ENCODE measurements at places on chromosomes 6 and 20.

GRCh38 chr20:57713505-57713903 is 3.7 kb upstream of the PMEPA1 start:
- DNase-seq = peak; percentile 35

- no peak for DNase-seq
Observed at GRCh38 chr6:10561611-10562199, 40.6 kb downstream of the GCNT2 start.

- no peak for DNase-seq
Observed at GRCh38 chr6:117008618-117009017, 131.6 kb downstream of the RFX6 start.

- peak; percentile 86 for DNase-seq
Observed at GRCh38 chr20:50575865-50576720, 65.9 kb downstream of the PTPN1 start.

DNA sequence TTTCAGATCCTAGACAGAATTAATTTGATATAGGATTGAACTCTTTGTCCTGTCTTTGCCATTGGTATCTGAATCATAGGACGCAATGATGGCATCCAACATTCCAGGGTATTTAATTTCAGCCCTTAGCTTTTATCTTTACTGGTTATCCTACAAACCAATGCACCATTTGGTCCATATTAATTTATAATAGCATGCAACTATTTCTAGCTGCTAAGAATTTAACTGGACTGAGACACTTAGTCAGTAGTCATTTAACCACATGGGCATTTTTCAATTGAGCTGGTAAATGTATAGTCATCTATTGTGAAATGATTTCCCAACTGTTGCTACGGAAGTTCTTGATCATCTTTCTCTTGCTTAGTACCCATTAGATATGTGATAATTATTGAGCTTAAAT is 141.1 kb downstream of the CD164 start:
- DNase-seq = peak; percentile 71

DNA sequence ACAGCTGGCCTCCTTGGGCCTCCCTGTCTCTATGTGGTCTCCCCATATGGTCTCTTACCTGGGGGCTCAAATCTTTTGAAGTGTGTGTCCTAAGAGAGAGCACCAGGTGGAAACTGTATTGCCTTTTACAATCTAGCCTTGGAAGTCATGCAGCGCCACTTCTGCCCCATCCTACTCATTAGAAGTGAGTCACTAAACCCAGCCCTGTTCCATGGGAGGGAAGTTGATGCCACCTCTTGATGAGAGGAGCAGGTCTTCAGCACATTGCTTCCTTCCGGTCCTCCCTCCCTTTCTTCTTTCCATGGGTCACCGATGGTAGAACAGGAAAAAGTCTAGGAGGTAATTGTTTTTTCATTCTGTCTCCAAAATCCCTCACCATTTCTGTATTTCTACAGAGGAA is 156.3 kb downstream of the FOXA2 start:
- DNase-seq = no peak

- peak; percentile 4 for DNase-seq
Observed at GRCh38 chr6:77456531-77457248, 6.6 kb downstream of the HTR1B start.

DNA sequence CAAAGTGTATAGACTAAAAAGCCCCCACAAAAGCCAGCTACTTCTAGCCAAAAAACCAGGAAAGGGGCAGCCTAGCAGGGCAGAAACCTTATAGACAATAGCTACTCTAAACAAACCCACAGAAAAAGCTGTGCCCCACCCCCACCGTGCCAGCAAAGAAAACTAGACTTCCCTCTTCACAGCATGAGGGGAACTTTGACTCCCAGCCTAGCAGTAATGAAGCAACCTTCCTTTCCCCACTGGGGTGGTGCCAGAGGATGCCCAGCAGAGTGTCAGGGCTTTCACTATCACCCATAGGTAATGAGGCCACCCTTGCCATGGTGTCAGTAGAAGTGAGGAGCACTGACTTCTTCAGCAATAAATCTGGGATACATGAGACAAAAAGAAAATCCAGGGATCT is 99.0 kb upstream of the LGSN start:
- DNase-seq = peak; percentile 15

GRCh38 chr20:46332373-46333160 is 24.3 kb upstream of the CDH22 start:
- no peak for DNase-seq

- peak; percentile 38 for DNase-seq
Observed at GRCh38 chr6:125748406-125749172, 843 bp upstream of the HEY2 start.

DNA sequence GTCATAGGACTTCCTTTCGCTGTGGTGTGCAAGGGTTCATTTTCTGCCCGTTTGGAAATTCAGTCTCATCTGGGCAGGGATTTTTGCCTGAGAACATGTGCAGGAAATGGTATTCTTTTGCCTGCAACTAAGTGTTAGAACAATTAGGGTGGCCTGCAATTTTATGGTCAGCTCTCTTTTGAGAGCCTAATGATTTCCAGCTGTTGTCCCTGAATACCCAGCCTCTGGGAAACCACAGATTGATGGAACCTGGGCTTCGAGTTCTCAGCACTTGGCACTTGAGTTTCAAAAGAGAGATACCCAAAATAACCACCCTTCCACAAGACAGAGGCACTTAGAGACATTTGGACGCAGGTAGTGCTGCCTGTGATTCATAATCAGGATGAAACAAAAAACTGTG is 217.2 kb upstream of the FOXA2 start:
- DNase-seq = no peak

GRCh38 chr6:79404677-79405076 is 132.6 kb downstream of the LCA5 start:
- DNase-seq = no peak

GRCh38 chr20:56788041-56788670 is 159.1 kb downstream of the TFAP2C start:
- no peak for DNase-seq

DNA sequence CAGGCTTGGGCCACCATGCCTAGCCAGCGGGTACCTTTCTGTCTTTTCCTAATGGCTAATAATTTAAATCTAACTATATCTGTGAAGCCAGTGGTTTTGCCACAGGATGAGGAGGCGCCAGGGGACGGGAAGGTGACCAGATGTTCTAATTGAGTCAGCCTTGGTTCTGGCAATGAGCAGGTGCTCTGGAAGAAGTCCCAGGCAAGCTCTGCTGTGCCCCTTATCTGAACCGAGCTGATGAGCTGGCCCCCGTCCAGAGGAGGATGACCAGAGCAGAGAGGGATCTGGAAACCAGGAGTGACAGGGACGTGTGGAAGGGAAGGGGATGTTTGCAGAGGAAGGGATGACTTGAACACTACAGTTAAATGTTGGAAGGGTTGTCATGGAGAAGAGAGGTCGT is 46.7 kb downstream of the SLC35D3 start:
- no peak for DNase-seq

- DNase-seq = peak; percentile 92
Observed at GRCh38 chr20:53642196-53643030, 48.8 kb upstream of the ZNF217 start.

DNA sequence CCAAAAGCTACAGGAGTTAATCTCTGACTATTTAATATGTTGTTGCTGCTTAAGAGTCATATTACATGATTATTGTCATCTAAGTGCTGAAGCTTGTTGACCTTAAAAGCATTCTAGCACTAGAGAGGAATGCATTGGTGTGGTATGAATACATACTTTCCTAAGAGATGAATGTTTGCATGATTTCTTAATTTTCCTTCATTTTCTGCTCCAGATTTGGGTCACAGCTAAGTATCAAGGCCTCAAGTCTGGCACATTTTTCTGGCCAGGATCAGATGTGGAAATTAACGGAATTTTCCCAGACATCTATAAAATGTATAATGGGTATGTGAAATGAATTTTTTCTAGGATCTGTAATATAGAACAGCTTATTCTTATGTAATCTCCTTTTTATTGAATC is 53.6 kb downstream of the ENPP1 start:
- DNase-seq = no peak

- DNase-seq = peak; percentile 92
Observed at GRCh38 chr6:17663226-17663625, 43.5 kb downstream of the NUP153 start.

- DNase-seq = no peak
Observed at GRCh38 chr6:4074478-4075235, 4.3 kb downstream of the FAM217A start.

DNA sequence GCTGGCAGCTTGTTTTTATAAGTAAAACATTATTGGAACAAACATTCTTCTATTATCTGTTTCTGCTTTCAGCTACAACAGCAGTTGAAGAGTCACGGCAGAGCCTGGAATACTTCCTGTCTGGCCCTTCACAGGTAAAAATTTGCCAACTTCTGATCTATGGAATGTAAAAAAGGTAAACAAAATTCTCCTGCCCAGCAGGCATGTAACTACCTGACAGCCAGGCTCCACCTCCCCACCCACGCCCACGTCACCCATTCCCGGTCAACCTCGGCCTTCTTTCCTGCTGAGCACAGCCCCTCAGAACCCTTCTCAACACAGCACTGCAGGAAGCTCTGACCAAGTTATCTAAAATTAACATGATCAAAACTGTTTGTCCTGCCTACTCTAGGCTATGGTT is 166.0 kb downstream of the DLL1 start:
- DNase-seq = no peak

GRCh38 chr6:37724530-37725220 is 27.0 kb upstream of the MDGA1 start:
- DNase-seq = no peak

- peak; percentile 95 for DNase-seq
Observed at GRCh38 chr6:157514659-157515496, 133.9 kb downstream of the ZDHHC14 start.

Data from hematopoietic multipotent progenitor cell treated with erythropoietin and hydrocortisone succinate and interleukin-3 and kit ligand, for 4 days (in vitro differentiated cells).